ENCODE measurements at places on chromosomes 13 and 19.
A peak's percentile ranks its signal among the peaks of the same experiment; 100 is the strongest.

DNA sequence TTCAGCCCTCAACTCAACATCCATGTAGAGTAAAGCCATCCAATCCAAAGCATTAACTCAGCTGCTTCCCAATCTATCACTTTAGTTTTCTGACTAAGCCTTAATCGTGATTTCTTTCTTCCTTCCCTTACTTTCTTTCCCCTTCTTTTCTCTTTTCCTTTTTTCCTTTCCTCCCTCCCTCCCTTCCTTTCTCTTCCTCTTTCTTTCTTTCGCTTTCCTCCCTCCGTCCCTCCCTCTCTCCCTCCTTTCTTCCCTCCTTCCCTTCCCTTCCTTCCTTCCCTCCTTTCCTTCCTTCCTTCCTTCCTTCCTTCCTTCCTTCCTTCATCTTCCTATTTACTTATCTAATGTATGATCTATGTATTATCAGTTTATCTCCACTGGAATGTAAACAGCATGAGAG lies 71.2 kb downstream of the ERCC5 start:
- no peak for DNase-seq

DNA sequence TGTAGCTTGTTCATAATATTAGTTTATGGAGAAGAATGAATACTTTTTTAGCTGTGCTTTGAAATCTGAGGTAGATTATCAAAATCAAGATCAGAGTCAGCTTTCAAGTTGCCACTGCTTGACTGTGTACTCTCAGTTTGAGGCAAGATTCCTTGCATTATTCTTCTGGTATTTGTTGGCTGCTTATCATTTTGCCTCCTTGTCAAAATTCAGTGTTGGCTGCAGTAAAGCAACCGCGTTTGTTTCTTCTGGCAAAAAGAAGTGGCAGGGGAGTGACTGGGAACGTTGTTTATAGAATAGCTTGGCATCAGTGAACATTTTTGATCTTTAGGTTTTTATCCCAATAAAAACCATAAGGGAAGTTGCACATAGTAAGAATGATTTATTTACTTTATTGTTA lies 419.3 kb upstream of the GPC6 start:
- no peak for DNase-seq

- peak; percentile 65 for DNase-seq
Measured at GRCh38 chr19:10510301-10510802, 6.9 kb downstream of the S1PR5 start.

GRCh38 chr19:54875506-54875905 lies 1.5 kb downstream of the FCAR start:
- DNase-seq: no peak

- no peak for DNase-seq
Measured at GRCh38 chr19:28327905-28328304, 885.0 kb downstream of the UQCRFS1 start.

DNA sequence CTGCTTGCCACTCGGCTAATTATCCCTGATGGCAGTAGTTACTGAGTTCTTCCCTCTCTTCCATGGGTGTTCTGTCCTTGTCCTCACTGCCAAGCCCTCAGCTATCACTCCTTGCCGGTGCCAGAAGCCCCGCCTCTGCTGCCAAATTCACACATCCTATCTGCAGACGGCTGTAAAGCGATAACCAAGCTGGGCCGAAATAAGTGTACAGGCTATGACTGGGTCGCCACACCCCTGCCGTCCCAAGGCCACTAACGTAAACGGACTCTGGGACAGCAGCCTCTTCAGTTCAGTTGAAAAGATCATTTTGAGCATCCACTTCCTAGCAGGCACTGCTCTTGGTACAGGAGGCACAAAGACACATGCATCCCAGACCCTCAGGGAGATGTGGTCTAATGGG lies 13.3 kb downstream of the SLC7A1 start:
- no peak for DNase-seq

DNA sequence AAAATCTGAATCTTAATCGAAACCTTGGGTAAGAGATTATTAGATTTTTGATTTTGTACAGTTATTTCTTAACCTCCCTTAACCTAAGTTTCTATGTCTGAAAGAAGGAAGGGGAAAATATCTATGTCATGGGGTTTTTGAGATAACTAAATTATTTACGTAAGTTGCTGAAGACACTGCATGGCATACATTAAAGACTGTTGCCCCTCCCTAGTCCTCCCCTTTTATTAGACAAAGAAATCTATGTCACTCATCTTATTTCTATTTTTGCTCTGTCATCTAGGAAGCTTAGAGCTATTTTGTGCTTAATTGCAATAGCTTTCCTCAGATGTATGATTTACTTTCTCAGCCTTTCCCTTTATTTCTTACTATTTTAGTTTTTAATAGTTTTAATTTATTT lies 15.0 kb downstream of the COG6 start:
- no peak for DNase-seq
